Anterior cingulate cortex (tissue), 58 donors: ENCODE measurements at places on chromosomes 1 and 21.

DNA sequence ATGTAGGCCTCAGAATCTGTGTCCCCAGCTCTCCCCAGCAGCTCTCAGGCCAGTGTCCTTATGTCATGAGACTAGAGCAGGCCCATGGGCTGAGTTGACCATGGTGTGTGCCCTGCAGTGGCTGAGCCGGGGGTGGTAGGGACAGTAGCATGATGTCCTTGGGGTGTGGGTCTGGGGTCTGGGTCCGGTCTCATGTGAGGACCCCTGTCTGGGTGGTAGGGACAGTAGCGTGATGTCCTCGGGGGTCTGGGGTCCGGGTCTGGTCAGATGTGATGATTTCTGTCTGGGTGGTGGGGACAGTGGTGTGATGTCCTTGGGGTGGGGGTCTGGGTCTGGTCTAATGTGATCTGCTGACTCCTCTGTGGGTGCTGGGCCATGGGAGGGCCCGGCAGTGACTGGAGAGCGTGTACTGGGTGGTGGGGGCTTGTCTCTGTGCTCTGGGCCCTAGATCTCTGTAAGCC, 64.5 kb downstream of the OBSCN start:
- no peak for DNase-seq

- no peak for DNase-seq
Measured at GRCh38 chr1:209645574-209646452, 6.4 kb downstream of the LAMB3 start.

GRCh38 chr1:938088-938683, 14.5 kb downstream of the SAMD11 start:
- no peak for DNase-seq

DNA sequence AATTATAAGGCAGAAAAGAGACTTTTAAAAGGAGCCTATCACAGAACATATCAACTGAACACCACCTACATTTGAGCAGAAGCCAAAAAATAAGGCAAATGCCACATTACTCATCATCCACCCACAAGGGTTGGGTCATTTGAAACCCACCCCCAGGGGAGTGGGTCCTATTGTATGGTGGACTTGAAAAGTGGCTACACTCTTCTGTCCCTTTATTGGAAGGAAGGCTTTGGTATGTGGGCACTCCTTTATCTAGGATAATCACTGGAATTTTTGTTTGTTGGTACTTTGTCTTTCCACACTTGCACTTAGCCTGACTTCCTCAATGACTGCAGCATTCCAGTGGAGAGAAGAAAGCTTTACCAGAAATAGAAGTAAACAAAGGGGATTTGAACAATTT, 157.2 kb upstream of the COL11A1 start:
- DNase-seq, result no peak

DNA sequence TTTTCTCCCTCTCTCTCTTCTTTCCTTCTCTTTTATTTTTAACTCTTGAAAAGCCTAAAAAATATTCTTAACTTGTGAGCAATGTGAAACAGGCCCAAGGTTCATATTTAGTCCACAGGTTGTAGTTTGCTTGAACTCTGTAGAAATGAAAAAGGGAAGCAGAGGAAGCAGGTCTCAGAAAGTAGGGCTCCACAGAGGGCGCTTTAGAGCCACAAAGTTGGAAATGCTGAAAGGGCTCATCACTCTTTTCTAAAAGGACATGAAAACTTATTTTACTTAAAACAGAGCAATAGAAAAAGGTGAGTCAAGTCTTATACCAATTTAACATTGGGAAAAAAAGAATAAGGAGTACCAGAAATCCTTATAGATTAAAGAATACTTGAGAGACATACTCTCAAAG, 247.0 kb downstream of the USP25 start:
- DNase-seq, result no peak

GRCh38 chr1:212816567-212817278, 25.0 kb downstream of the TATDN3 start:
- DNase-seq, result no peak

DNA sequence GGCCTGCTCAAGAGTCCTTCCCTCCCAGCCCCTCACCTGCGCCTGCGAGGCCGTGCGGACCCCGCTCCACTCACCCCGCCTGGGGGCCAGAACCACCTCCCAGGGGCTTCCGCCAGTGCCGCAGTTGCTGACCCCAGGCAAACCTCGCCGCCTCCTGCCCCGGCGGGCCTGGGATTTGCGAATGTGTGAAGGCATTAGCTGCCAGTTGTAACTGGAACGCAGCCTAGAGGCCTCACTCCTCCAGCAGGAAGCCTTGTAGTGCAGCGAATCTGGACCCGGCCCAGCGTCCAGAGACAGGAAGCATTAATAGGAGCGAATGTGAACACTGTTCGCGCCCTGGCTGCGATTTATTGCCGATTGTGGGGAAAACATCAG, 140.9 kb upstream of the ARHGEF16 start:
- peak; percentile 27 for DNase-seq

DNA sequence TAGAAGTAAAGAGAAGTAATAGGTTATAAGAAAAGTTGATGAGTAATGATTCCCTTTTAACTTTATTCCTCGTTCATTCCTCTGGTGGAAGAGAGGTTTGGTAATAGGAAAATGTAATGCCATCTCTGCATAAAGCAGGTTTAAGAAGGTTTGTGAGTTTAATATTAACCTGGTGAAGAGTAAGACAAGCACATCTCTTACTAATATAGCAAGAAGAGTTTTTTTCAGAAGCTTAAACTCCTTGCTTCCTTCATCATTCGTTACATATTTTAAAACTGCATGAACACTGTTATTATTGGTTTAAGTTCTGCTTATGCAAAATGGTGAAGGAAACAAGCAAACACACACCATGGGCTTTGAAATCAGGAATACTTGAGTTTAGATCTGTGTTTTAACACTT, 9.2 kb upstream of the PLA2G4A start:
- no peak for DNase-seq

- DNase-seq, result no peak
Measured at GRCh38 chr1:10734962-10735544, 61.4 kb downstream of the CASZ1 start.

- DNase-seq, result no peak
Measured at GRCh38 chr21:31351438-31351837, 7.4 kb upstream of the TIAM1 start.

DNA sequence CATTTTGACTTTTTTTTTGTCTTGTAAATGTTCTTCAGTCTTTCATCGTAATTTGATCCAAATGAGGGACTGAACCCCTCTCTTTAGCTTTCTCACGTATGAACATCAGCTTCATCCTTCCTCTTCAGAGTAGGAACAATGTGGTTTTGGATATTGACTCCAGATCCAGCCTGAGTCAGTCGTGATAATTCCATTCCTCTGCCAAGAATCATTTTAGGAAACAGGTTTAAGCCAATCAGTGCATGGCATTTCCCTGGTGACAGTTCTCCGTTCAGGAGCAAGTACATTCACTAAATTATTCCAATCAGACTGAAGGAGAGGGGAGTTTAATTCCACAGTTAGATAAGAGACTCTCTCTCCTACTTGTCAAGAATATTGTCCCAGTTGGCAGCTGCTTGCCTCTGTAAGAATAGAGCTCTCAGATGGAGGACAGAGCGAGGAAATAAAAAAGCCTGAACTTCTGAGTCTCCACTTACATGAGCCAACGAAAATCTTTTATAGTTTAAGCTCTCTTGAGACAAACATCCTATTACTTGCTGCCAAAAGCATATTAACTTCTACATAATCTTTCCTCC, 18.6 kb downstream of the RHOU start:
- no peak for DNase-seq

GRCh38 chr1:110309767-110310166, 29.4 kb upstream of the RBM15 start:
- no peak for DNase-seq

DNA sequence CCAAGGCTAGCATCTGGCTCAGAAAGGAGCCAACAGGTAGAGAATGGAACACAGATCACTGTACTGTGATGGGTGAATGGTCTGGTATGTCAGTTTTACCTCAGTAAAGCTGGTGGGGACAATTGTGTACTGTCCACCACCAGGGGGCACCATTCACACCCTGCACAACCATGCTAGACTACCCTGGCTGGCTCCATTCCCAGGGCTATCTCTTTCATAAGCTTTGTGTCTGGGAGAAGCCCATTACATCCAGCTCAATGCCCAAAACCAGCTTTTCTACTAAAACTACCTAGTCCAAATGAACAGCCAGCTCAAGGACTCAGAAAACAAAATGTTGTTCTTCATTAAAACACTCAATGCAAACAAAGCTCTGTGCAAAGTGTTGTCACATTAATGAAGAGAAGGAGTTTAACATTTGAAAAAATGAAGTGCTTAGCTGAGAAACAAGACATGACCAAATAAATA, 62.0 kb upstream of the RASAL2 start:
- peak; percentile 73 for DNase-seq

GRCh38 chr1:241265428-241265827, 91.6 kb downstream of the RGS7 start:
- no peak for DNase-seq

DNA sequence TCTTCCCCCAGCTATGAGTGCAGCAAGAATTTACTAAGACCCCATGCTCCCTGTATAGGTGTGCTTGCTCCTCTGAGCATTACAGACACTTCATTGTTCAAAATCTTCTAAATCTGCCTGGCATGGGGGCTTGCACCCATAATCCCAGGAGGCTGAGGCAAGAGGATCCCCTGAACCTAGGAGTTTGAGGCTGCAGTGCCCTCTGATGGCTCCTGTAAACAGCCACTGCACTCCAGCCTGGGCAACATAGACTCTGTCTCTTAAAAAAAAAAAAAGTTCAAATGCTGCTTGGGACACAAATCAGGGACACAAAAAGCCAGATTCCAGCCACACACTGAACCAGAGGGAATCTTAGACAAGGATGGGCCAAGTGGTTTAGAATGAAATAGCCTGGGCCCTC, 3.4 kb upstream of the ACOT7 start:
- DNase-seq, result no peak

DNA sequence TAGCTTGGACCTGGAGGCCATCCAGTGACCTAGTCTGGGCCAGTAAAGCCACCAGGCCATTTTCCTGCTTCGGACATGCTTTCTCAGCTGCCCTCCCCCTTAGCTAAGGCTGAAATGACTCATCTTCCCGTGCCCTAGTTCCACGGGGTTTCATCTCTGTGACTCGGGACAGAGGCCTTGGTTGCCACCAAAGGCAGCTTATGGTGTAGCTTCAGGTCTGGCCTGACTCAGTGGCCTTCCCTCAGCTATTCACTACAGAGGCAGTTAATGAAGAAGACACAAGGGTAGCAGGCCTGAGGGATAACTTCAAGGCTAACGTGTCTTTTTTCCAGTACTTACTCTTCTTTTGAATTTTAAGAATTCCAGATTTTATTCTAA, 82.4 kb downstream of the PBX1 start:
- DNase-seq, result no peak

DNA sequence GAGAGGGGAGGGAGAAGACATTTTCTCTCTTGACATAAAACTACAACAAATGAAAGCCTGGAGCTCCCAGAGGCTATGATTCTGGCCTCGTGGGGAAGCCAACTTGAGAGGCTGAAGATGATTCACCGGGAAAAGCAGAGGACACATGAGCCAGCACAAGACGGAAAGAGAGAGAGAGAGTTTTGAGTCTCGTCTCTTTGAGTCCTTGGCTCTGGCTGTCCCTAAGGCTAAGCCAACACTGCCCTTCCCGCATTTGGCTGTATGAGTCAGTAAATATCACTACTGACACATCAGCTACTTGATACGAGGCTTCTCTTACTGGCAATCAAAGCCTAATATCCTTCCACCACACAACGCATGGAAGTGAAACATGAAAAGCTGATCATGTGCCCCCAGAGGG, 95.5 kb downstream of the GRIK3 start:
- no peak for DNase-seq

- DNase-seq, result no peak
Measured at GRCh38 chr21:31107176-31107785, 69.0 kb upstream of the KRTAP19-8 start.

- no peak for DNase-seq
Measured at GRCh38 chr1:83620016-83620415, 378.9 kb downstream of the TTLL7 start.

DNA sequence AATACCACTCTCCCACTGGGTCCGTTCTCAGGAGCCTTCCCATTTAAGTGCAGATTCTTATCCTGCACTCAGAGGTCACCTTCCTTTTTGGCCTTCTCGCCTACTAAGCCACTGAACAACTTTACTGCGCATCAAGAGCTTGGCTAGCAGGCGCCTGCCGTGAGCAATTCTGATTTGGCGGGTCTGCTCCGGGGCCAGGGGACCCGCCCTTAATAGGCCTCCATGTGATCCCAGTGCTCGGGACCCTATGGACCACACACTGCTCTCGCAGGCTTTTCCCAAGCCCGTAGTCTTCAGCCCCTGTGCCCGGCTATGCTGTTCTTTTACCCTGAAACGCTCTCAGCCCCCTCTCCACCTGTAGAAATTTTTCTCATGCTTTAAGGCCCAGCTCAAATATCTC, 45.1 kb downstream of the BCL9 start:
- no peak for DNase-seq

- DNase-seq, result no peak
Measured at GRCh38 chr1:21124846-21125245, 51.9 kb downstream of the EIF4G3 start.

- no peak for DNase-seq
Measured at GRCh38 chr1:8858888-8859706, 19.4 kb downstream of the ENO1 start.

DNA sequence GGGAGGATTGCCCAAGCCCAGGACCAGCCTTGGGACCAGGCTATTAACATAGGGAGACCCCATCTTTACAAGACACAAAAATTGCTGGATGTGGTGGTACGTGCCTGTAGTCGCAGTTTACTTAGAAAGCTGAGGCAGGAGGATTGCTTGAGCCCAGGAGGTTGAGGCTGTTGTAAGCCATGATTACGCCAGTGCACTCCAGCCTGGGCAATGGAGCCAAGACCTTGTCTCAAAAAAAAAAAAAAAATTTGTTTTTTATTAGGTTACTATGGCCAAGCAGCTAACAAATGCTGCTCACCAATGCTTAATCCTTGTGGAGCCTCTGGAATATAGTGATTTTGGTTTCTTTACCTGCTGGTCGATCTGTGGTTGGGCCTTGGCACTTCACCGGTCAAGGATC, 8.8 kb downstream of the ARID1A start:
- no peak for DNase-seq

DNA sequence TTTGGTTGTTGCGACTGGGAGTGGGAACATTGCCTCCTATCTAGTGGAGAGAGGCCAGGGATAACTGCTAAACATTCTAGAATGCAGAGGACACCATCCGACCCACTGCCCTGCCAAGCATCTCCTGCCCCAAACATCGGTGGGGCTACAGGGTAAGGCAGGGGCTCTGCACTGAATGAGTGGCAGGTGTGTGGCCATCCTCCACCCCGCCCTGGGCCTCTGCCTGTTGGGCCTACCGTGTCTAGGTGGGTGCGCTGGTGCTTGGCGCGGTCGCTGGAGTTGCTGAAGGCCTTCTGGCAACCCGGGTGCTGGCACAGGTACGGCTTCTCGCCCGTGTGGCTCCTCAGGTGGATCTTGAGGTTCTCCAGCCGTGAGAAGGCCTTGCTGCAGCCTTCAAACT, 70.4 kb downstream of the DMRTB1 start:
- no peak for DNase-seq
